ENCODE measurements at places on chromosomes 13 and 19.

GRCh38 chr19:50870417-50871089, 2.7 kb upstream of the KLK2 start:
- DNase-seq, result no peak

GRCh38 chr13:106756446-106756845, 188.5 kb upstream of the ARGLU1 start:
- DNase-seq, result no peak

- DNase-seq, result no peak
Measured at GRCh38 chr13:46297361-46297811, 85.7 kb downstream of the LRRC63 start.

DNA sequence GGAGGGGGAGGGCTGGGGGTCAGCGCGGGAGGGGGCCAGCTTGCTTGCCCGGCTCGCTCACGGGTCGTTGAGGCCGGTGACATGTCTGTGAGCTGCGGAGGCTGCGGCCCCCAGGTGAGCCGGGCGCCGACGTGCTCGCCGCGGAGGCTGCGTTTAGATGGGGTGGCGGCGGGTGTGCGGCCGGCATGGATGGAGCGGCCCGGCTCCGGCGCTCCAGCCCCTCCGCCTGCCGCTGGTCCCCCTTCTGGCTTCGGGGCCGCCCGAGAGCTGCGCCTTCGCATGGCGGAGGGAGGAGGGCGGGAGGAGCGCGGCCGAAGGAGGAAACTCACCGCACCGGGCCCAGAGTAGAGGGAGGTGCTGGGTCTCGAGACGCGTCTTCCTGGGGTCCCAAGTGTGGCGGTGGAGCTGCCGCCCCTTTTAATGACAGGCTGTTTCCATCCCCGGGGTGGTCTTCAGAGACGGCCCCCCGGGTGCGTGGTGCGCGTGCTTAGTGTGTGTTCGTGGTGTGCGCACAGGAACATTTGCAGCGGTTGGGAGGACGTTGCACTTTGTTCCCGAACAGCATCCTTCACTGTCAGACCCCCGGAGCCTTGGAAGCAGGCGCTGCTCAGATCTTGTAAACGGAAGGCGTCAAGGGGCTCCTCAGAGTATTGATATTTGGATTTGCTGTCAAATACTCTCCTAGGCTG, at the start of gene AKAP11:
Gene AKAP11 (plus strand): TSS at position 38 of the 689 bp plus-strand sequence. CDS start 14,197 bp downstream, outside the sequence.
- peak; percentile 53 for DNase-seq
